Left ventricle myocardium inferior (tissue), 1 donor: ENCODE measurements at places on chromosomes 13 and 19. TPM values are rescaled to one million over a fixed set of nuclear protein-coding genes. Genes with fewer than 3 reads are reported as not detected.

ACER1 gene
- not detected for total RNA-seq

CGB8 gene
- not detected for total RNA-seq

VSTM2B gene
- total RNA-seq: not detected

DNA sequence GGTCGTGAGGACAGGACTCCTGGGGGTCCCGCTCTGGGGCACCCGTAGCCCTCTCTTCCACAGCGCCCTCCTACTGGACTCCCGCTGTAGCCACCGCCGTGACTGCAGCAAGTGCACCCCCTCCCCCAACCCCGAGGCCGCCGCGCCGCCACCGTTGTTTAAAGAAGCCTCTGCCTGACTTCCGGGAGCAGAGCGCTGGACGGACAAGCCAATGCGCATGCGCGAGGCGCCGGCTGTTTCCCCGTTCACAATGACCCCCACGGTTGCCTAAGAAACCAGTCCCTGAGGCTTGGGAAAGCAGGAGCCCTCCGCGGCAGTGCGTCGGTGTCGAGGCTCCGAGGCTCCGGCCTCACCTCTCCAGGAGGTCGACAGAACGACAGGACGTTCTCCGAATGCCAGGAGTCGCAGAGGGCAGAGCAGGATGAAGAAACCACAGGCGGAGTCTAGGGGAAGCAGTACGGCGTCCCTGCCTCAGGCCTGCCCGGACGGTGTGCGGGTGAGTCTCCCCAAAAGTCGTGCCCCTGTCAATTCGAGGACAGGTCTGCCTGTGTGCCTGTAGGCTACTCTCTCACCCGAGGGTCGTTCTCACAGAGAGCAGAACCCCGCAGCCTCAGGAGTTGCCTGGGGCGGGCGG lies 70.5 kb upstream of the ZNF420 start:
- DNase-seq: peak; percentile 80

DNA sequence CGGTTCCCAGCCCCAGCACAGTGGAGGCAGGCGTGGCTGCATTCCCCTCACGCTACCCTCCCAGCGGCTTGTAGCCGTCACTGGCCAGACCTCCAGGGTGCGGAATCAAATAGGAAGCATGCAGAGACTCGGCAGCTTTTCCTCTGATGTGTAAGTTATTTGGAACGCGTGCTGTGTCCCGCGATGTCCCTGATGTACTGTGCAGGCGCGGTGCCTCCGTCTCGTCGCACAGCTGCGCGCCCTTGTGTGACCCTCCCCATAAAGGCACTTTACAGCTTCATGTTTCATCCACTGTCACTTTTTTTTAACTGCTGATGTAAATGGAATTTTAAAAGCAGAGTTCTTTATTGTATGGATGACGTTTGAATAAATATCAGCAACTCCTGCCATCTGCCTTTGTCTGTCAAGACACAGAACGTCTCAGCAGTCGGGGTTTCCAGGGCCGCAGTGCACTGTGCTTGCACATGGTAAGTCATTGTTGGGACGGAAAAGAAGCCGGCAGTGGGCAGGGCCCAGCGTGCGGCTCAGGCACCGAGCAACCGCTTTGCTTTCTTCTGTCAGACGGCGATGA lies 7.3 kb upstream of the F7 start:
- no peak for DNase-seq

DNA sequence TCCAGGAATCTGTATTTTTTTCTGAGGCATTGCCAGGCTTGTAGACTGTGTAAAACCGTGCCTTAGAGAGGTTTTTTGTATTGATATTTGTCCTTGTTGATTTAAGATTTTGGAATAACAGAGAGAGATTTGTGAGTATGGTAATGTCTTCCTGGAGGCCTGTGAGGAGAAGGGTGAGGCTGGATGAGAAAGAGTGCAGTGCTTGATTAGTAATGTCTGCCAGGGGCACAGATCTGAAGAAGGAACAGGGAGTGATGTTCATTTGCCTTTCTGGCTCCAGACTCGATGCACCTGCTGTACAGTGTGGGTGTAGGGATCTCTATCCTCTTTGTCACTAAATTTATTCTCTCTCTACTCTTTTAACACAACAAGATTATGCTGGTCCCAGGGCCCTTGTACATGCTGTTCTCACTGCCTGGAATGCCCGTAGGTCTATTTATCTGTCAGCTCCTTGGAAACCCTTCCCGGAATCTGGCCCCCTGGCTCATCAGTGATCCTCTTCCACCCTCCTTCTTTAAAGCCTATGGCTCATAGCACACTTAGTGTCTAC lies 4.2 kb downstream of the FIZ1 start:
- DNase-seq: no peak

GRCh38 chr13:94331281-94331680 lies 148.2 kb downstream of the DCT start:
- DNase-seq: no peak

DNA sequence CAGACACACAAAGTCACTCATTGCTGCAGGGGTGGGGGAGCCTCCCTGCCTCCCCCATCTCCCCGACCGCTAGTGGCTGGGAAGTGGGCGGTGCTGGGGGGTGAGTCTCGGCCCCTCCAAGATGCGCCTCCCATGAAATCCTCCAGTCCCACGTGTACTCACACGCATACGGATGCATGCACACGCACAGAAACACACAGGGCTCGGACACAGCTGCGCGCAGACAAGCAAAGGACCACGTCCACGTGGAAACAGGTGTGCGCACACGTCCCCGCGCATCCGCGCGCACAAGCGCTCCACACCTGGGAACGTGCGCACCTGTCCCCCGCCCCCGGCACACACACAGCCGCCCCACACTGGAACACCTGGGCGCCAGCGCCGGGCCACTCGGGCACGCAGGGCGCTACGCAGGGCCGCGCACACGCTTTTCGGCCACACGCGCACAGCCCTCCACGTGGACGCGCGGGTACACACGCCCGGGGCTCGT lies 687 bp downstream of the MATK start:
- DNase-seq: no peak
